ENCODE measurements at places on chromosomes 12 and 14.

DNA sequence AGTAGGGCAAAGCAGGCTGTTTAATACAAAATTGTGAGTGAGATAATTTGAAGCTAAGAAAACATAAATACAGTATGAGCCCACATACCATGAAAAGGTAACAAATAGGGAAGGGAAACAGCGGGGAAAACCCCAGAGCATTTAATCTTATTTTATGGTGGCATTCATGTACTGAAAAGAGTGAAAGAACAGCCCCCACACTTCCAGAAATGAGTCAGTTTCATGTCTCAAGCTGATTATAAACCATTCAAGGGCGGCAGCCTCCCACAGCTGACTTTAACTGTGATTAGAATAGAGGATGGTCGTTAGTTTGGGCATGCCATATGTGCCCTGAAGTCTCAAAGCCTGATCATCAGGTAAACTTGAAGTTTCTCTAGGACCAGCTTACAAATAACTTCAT lies 64.5 kb downstream of the FOXG1 start:
- no peak for DNase-seq

GRCh38 chr14:59147007-59147406 lies 41.5 kb upstream of the DAAM1 start:
- DNase-seq = no peak

DNA sequence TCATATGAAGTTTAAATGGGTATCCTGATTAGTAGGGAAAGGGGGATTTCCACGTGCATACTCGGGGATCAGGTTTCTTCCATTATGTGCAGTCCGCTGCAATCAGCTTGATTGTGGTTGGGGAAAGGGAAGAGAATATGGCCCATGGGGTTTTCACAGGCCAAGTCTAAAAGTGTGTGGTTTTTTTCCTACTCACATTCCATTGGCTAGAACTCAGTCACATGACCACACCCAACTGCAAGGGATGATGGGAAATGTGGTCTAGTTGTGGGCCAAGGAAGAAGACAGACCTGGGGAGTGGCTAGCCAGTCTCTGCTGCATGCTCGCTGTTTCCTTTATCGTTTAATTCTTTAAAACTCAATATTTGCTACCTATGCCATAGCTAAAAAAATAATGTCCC lies 105.1 kb downstream of the PRIMA1 start:
- DNase-seq = no peak

DNA sequence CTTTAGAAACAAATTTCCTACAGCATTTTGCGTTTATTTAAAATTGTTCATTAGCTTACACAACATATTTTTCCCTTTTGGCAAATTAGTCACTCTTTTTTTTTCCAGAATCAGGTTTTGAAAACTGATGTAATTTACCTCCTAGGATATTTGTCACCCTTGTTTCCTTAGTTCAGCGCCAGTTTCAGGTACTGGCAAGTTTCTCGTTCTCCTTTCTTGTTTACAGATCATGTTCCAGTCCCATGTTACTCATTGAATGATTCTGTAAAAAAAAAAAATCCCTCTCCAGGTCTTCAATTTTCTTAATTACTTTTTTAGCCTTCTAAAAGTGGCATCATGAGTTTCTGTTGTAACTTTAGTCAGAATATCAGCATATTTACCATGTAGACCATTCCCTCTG lies 2.7 kb downstream of the PPP4R4 start:
- DNase-seq = no peak

DNA sequence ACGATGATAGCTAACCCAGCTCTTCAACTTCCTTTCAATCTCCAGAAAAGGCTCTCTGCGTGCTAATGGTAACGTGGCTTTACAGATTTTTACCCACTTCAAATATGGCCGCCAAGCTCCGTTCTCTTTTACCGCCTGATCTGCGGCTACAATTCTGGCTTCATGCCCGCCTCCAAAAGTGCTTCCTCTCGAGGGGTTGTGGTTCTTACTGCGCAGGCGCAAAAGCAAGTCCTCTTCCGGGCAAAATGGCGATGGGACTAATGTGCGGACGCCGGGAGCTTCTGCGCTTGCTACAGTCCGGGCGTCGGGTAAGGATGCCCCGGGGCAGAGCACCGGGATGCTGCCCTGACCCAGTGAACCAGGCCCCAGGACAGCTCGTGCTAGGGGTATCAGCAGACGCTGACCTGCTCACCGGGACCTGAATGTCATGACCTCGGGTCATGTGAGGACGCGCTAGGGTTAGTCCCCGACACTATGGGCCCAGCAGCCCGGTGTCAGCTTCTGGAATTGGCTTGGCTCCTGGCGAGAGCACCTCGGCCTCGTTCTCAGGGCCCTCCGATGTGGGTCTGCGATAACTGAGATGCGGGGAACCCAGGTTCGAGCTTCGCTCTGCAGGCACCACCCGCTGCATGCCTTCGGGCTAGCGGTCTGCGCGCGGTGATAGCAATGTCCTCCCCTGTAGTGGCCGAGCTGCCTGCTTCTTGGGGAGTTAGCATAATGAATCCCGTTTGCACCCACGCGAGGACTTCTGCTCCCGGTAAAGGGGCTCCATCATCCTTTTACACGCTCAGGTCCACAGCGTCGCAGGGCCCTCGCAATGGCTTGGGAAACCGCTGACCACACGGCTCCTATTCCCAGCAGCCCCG lies at the start of gene OXA1L:
Gene OXA1L, plus strand, starts transcription at position 232 of the 866 bp plus-strand sequence. Its CDS starts 14 bp downstream, at position 246.
- DNase-seq = peak; percentile 96

DNA sequence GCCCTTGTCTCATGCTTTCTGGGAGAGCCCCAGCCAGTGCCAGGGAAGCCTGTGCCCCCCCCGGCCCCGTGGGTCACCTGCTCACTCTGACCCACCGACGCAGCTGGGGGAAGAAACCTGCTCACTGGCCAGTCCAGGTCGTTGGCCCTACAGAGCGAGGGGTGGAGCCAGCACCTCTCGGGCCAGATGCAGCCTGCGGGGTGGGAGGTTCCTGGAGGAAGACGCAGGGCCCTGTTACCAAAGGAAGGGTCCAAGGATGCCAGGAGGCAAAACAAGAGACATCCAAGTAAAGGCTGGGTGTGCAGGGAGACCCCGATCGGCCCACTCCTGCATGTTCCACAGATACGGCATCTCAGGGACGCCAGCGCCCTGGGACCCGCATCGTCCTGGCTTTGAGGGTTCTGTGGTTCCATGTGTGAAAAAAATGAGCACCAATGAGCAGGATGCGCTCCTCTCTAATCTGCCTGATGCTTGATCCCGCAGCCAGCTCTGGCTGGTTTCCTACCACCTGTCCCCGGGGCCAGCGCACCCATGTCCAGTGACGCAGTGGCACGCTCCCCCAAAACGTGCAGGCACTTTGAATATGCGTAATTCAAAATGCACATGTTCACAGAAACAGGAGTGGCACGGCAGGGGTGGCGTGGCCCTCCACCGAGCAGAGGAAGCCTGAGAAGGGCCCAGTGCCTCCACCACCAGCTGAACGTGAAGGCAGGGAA lies 66.0 kb upstream of the GALNT9 start:
- DNase-seq = no peak

DNA sequence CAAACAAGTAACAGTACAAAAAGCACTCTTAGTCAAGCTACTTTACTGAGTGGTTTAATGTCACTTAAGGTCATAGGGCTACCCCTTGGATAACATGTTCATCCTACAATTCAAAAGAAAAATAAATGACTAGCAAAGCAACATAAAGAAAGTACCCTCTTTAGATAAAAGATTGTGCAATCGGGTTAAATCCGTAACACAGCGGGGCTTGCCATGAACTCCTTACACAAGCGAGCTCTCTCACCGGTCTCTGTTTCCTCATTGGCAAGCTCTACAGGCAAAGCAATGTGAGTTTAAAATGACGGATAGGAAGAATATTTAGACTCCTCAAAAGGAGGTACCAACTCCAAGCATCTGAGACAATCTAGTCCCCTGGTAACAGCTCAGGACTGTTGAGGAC lies 140.6 kb downstream of the EGLN3 start:
- DNase-seq = no peak

DNA sequence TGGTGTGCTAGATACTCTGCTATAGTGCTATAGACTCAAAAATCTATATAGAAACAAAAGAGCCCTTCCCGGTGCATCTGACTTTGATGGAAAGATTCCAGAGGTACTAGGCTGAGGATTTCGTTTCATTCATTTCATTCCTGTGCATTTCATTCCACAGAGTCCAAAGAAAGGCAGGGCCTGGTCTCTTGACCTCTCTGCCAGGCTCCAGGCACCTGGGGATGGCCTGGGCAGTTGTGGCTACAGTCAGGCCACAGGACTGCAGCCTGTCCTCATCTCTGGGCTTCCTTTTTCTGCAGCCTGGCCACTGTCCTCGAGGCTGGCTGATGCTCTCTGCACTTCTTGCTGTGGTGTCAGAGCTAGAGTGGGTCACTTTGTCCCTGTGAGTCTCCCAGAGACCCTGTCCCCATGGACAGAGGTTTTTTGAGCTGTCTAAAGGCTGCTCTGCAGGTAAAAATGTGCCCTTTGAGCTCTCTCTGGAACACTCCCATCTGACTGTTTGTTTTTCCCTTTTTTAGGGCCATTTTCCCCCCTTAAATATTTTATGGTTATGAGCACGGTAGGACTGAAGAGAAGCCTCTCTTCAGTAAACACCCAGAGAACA lies 3.2 kb upstream of the VDR start:
- no peak for DNase-seq

DNA sequence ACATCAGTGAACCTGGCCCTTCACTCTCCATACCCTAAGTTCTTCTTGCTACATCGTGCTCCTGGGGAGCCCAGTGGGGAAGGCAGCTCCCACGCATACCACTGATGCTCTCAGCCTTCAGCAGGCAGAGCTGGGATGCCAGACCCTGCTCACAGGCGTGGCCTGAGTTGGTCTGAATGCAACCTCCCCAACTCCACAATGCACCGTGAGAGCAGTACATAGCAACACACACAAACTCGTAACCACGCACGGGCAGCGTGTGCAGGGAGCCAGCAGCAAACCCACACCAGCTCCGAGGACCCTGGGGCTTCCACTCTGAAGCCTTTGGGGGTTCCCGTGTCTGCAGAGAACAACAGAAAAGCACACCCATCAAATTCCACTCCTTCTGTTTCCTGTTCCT lies 37.3 kb downstream of the ANO2 start:
- DNase-seq = no peak

DNA sequence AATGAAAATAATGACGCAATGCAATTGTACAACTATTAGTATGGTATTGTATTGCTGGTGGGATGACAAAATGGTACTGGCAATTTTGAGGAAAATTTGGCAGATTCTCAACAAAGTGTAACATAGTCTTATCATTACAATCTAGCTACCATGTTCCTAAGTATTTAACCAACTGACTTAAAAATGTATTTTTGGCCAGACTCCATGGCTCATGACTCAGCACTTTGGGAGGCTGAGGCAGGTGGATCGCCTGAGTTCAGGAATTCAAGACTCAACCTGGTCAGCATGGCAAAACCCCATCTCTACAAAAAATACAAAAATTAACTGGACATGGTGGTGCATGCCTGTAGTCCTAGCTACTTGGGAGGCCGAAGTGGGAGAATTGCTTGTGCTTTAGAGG lies 1409.5 kb downstream of the AACS start:
- no peak for DNase-seq

GRCh38 chr12:92444763-92445162 lies 258.0 kb upstream of the PLEKHG7 start:
- no peak for DNase-seq

GRCh38 chr12:119630223-119630780 lies 36.7 kb downstream of the TMEM233 start:
- DNase-seq = no peak

DNA sequence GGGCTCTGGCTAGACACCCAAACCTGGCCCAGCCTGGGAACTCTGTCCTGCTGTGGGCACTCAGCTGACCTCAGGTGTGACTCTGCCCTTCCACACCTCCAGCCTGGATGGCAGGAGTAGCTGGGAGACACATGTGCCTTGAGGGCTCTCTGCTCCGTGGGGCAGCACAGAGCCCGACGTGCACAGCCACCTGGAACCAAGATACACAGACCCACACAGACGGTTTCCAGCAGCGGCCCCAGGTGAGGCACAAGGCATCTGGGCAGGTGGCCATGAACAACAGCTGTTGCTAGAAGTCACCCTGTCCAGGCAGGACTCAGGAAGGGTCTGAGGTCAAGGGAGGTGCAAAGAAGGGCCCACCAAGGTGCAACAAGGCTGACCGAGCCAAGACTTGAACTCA lies 5.9 kb downstream of the DEGS2 start:
- DNase-seq = no peak

DNA sequence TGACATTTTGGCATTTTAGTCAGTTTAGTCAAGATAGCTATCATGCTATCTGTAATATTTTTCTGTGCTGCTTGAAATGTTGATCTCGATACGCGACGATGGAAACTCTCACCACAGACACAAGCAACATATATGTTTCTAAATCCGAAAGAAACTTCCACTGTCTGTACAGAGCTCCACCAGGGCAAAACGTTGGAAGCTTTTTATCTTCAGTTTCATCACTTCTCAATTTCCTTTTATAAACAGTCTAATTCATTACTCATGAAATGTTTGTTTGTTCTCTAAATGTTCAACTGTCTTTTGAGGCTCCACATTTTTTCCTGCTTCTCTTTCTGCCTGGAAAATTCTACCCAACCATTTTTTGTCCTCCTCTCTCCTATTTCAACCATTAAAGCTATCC lies 737.6 kb downstream of the SLC16A7 start:
- no peak for DNase-seq

DNA sequence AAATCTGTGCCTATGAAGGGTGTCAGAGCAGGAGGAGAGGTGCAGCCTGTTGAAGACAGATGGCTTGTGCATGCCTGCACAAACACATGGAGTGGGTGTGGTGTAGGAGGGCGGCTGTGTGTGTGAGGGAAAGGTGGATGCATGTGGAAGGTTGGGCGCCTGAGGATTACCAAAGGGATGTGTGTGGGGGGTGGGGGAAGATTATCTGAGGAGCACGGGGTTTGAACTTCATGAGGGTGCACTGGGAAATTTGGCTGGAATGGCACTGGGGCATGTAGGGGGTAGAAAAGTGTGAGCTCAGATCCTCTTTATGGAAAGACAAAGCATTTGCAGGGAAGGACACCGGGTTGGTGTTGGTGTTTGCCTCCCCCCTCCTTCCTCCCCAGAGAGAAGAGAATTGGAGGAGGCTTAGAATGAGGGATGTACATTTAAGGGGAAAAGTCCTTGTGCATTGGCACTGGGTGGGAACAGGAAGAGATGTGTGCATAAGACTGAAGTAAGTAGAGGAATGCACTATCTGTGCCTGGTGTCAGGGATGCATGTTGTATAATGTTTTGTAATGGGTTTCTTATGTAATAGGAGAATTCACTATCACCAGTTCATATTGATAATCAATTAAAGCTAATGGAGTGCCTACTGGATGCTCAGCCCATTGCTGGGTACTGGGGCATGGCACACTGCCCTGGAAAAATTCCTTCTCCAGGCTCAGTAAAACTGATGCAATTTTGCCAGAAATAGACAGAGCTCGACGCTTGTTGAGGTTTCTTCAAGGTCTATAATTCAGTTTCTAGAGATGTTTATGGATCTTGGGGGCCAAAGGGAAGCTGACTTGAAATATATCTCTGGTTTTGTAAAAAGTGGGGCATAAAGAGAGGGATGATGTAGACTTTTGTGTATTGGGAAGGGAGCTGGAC lies 3.0 kb downstream of the NTF3 start:
- no peak for DNase-seq

GRCh38 chr14:104547310-104547997 lies 32.1 kb upstream of the C14orf180 start:
- no peak for DNase-seq

GRCh38 chr14:55580470-55581341 lies 699 bp downstream of the KTN1 start:
- DNase-seq = no peak
